GM13977 (cell line): ENCODE measurements at places on chromosomes 3 and 15.

DNA sequence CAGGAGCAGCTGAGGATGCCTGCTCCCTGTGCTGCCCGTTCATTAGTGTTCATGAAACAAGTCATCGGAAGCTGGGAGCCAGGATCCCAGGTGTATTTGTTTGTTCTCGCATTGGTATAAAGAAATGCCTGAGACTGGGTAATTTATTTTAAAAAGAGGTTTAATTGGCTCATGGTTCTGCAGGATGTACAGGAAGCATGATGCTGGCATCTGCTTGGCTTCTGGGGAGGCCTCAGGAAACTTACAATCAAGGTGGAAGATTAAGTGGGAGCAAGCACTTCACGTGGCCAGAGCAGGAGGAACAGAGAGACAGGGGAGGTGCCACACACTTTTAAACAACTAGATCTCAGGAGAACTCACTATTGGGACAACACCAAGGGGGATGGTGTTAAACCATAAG, 5.5 kb upstream of the HYKK start:
- DNase-seq = no peak

- no peak for DNase-seq
Observed at GRCh38 chr15:68822818-68823217, 2.1 kb upstream of the ANP32A start.

DNA sequence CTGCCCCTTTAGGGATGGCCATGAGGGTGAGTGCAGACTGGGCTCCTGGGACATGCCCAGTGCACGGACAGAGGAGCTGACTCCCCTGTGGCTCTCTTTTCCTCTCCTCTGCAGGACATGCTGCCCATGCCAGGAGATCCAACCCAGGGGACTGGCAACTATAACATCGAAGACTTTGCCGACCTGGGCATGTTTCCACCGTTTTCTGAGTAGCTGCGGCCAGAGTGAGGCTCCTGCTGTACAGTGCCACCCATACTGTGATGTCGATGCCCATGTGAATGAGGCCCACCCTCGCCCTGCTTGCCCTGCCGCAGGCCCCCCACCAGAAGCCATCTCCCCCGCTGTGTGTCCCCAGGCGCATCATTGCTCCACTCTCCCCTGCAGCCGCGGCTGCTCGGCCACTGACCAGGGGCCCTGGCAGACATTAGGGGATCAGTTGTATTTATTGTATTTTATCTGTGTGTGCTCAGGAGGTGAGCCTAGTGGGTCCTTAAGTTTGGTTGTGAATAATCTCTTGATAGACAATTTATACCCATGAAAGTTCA, 101.6 kb upstream of the ABHD17C start:
- DNase-seq = no peak

GRCh38 chr3:55804170-55805095, 317.3 kb upstream of the WNT5A start:
- no peak for DNase-seq

DNA sequence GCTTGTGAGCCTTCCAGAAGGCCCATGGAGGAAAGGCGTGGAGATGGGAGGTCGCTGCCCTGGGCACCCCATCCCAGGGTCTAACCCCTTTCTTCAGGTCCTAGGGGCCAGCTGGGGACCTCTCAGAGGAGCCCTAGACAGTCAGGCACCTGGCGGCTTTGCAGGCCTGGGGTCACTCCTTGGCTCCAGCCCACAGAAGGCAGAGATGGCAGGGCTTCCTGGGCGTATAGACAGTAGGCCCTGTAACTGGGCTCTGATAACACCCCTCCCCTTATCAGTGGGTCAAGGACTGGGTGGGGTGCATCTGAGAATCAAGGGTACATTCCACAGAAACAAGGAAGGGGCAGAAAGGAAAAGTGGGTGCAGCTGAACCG, 16.7 kb downstream of the ZDHHC19 start:
- no peak for DNase-seq

- peak; percentile 66 for DNase-seq
Observed at GRCh38 chr3:125200731-125201139, 11.8 kb downstream of the SLC12A8 start.

DNA sequence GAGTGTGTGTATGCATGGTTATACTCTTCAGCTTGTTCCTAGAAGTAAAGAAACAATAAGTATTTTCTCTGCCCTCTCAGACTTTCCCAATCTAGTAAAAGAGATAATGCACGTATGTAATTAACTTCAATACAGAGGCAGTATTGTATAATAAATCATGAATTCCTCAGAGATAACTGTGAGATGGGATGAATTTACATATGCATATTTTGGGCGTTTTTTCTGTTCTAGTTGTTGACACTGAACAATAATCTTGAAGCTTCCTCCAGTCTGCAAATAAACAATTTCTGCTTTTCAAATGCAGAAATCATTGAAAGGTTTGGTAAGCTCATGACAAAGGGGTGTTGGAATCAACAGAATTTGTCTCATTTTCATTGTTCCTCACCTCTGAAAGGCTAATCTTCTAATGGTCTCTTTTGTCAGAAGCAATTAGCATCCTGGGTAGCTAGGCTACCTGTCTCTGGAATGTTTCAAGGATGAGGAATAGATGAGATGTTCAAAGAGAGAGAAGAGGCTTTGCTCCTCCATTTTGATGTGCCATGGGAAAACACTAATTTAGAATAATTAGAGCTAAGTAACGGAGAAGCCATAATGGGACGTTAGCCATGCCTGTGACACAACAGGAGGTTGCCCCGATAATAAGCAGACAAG, 43.3 kb upstream of the SIAH2 start:
- no peak for DNase-seq

- DNase-seq = no peak
Observed at GRCh38 chr3:148466143-148466542, 231.6 kb upstream of the AGTR1 start.

DNA sequence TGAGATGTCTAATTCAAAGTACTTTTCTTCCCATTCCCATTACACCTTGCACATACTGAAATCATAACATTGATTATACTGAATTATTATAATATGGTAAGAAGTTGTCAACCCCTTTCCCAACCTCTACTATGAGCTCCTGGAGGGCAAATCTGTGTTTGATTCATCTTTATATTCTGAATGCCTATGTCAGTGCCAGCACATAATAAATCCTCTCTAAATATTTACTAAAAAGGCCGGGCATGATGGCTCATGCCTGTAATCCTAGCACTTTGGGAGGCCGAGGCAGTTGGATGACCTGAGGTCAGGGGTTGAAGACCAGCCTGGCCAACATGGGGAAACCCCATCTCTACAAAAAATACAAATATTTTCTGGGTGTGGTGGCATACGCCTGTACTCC, 392.5 kb upstream of the CADM2 start:
- DNase-seq = no peak

DNA sequence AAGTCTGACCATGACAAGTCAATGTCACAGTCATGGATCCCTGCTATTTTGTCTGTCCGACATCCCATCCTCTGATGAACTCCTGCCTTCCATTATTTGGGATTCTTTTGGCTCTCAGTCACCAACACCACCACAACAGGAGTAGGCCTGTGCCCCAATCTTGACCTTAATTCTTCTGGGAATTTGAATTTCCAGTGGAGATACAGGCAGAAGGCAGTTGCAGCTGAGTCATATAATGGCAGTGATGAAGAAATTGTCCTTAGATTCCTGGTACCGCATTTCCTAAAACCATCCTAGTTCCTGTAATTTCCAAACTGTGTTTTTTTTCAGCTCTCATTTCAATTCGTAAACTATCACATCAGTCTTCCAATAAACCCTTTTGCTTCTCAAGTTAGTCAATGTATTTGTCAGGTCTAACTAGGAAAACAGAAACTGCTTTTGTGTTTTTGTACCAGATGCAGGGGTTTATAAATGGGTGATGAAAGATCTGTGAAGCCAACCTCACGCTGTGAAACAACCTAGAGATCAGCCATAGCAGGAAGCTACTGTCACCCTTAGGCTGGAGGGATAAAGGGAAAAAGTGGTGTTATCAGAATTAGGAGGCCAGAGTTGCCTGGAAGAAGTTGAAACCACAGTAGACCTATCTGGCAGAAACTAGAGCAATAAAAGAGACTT, 126.3 kb upstream of the TMEM108 start:
- no peak for DNase-seq

DNA sequence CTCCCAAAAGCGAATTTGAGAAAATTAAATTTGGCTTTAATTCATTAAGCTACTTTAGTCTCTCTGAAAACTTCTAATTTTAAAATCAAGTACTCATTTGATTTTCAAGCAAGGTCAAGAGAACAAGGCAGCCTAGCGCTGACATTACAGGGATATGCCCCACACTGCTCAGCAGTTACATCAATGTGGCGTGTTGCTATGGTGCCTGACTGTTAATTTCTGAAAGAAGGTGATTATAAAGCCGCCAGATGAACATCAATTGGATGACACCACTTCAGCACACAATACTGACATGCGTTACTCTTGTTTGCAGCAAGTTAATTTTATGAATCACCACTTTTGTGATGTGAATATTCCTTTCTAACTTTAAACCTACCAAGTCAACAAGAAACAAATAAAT, 284.4 kb downstream of the FOXP1 start:
- DNase-seq = no peak

DNA sequence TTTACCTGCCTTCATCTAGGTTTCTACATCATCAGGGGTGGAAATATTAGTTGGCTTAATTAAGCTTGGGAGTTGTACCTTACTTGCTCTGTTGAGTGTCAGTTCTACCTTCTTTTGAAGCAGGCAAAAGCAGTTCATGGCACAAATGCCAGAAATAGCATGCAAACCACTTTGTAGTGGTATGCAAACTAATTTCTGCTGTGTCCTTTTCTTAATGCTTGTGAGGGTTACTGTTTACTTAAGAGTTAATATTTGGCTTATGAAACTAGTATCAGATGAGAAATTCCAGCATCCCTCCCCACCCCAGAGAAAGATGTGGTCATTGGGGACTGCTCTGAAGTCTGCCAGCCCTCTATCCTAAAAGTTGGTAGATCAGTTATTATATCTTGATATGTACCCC, 7.1 kb downstream of the ATP2C1 start:
- no peak for DNase-seq

GRCh38 chr15:101188637-101189408, 63.0 kb downstream of the CHSY1 start:
- peak; percentile 75 for DNase-seq

DNA sequence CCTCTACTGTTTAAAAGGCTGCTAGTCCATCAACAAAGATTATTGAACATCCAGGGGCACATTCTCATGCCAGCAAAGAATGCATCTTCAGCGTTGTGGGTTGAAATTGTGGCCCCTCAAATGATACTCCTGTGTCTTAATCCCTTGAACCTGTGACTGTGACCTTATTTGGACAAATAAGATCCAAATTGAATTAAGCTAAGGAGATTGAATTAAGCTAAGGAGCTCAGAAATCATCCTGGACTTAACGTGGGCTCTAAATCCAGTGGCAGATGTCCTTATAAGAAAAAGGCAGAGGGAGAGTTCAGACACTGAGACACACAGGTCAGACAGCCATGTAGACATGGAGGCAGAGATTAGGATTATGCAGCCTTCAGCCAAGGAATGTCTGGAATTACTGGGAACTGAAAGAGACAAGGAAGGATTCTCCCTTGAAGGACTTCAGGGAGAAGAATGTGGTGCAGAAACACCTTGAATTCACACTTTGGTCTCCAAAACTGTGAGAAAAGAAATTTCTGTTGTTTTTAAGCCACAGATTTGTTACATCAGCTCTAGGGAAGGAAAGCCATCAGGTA, 57.3 kb upstream of the SLC24A5 start:
- DNase-seq = no peak

GRCh38 chr3:148999806-149000205, 8.5 kb downstream of the GYG1 start:
- DNase-seq = no peak

GRCh38 chr15:32838820-32839219, 121.0 kb downstream of the GREM1 start:
- no peak for DNase-seq

DNA sequence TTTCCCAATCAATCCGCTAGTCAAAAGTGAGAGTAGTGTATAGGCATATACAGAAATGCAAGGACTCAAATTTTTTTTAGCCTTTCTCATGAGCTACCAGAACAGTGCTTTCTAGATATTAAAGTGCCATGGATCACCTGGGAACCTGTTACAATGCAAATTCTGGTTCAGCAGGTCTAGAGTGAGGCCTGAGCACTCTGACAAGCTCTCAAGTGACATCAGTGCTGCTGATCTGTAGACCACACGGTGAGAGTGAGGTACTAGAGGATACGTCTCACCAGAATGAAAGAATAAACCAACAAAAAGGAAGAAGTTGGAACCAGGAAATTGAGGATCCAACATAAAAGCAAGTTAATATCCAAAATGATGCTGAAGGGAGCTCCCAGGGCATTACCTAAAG, 16.0 kb upstream of the PLA2G4D start:
- DNase-seq = no peak

DNA sequence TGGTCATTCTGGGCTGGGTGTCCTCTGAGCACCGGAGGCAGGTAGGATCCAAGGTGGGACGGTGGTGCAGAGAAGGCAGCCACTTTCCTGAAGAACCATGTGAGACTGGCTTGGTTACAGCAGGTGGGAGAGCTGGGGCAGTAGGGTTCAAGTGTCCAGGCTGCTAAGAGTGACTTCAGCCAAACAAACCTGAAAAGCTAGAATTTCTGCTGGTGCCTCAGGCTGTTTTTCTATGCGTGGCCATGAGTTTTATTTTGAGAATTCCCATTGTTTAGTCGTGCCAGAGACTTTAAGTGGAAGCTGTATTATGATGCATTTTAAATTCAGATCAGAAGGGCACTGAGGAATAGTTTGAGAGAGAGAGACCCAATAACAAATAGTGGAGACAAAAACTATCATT, 20.1 kb downstream of the USP13 start:
- DNase-seq = no peak

- peak; percentile 24 for DNase-seq
Observed at GRCh38 chr3:63933459-63933858, 21.3 kb upstream of the SCAANT1 start.

GRCh38 chr15:100426937-100427336, 85.2 kb upstream of the ADAMTS17 start:
- no peak for DNase-seq

DNA sequence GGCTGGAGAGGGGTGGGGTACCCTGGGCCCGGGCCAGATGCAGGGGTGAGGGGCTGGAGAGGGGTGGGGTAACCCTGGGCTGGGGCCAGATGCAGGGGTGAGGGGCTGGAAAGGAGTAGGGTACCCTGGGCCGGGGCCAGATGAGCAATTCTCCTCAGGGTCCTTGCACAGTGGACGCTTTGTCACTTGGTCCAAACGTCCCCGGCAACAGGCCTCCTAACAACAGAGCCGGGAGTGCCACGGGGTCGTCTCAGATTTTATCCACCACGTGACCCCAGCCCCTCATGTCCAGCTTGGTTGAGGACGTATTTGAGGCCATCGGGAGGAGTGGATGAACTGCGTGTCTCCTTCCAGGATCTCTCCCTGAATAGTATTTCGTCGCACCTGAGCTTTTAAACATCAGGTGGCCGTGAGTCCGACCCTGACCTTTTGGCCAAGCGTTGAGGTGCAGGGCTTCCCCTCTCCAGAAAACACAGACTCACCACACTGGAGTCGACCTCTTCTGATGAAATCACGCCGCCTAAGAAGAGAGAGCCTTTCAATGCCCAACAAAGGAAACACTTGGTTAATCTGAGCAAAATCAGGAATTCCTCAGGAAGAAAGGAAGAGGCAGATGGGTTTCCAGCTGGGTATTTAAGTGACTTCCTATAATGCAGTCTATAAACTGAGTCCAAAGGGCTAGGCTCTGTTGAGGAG, 12.8 kb upstream of the LRRC15 start:
- DNase-seq = no peak

GRCh38 chr3:52788890-52789745, 5.5 kb upstream of the ITIH3 start:
- DNase-seq = no peak
